ENCODE measurements at places on chromosomes 16 and 17.

DNA sequence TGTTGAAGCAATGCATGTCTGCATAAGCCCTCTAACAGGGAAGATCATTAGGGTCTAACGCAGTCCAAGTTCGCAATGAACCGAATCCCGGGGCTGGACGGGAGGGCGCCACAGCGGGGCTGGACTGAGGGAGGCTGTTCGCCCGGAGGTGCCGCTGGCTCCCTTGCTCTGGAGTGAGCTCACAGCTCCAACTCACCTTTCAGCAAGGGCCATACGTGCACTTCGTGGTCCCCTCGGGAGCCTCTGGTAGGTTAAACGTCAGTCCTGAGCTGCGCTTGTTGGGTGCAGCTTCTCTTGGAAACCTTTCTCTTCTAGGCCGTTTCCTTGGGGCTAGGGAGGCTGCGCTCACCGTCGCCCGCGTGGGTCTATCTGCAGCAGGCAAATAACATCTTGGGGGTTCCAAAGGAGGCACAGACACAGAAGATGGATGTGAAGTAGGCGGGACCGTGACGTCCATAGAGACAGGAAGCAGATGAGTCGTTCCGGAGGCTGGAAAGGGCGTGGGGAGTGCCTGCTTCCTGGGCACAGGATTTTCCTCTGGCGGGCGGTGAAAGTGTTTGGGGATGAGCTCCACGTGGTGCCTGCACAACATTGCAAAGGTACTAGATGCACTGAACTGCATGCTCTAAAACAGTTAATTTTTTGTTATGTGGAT, 21.9 kb downstream of the ATP2C2 start:
- no peak for DNase-seq

GRCh38 chr17:45915263-45915662, 20.9 kb downstream of the MAPT start:
- no peak for DNase-seq

DNA sequence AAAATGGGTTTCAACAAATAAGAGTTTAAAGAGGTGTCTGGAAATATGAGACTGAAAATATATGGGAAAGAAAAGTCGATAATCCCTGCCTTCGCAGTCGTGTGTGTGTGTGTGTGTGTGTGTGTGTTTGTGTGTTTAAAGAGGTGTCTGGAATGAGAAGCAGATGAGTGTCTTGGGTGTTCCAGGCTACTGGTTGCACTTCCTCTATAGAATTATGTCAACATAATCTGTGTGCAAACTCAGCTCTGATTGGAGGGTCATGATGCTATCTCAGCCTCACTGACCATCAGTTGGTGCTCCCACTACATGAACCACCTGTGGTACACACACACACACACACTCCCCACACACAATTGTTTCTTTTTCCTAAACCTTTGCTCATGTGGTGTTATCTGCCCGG, 347.3 kb downstream of the NPIPA8 start:
- DNase-seq: no peak

- DNase-seq: peak; percentile 26
Measured at GRCh38 chr16:57277586-57277985, 6.9 kb downstream of the PLLP start.

DNA sequence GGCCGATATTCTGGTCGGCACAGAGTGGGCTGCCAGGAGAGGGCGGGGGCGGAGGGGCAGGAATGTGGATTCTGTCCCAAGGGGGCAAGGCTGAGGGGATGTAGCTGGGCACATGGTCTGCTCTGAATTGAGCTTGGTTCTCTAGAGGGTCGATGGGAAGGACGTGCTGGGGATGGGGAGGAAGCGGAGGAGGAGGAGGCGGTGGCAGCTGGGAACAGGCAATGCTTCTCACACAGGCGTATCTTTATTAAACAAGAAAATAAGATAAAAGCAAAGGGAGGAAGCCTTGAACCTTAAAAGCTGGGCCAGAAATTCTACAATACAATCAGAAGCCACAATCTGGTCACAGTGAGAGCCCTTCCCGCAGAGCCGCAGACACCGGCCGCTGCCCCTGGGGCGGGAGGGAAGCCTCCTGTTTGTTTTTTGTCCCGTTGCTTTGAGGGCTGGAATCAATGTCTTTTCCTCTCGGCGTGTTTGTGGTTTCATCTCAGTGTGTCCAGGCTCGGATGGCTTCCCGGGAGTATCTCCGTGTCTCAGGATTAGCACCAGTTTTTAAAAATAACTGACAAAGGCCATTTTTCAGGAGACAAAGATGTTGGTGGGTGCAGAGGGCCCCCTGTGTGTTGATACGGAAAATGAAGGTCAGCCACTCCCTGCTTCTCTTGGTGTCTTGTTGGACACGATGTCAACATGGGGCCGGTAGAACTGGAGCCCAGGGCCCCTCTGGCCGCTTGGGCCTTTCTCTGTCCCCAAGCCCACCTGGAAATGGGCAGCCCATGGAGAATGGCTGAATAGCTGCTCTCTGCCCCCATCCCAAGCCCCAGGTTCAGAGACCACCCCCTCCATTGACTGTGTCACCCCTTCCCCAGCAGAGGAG, 12.3 kb upstream of the SLC7A5 start:
- DNase-seq: no peak

DNA sequence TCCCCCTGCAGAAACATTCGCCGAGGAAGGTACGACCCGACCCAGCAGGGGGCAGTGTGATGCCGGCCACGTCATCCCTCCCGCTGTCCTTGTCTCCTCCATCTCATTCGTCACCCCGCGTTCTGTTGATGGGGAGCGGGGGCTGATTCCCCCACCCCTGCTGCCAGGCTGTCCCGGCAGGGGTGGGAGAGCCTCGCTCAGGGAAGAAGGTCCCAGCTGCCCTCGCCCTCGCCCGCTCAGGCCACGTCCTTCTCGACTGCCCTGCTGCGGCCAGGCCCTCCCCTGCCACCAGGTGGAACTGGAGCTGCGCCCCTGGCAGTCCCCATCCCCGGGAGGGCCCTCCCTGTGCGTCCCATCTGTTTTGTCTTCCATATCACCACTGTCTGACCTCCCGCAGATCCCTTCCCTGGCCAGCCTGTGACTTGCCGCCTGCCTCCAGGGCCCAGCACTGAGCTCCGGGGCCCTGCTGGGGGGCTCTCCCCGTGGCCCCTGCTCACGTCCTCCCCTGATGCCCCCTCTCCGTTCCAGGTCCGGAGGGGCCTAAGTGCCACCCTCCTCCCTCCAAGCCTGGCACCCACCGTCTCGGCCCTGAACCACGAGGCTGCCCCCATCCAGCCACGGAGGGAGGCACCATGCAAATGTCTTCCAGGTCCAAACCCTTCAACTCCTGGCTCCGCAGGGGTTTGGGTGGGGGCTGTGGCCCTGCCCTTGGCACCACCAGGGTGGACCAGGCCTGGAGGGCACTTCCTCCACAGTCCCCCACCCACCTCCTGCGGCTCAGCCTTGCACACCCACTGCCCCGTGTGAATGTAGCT, 20.6 kb downstream of the ADAM11 start:
- DNase-seq: peak; percentile 75

DNA sequence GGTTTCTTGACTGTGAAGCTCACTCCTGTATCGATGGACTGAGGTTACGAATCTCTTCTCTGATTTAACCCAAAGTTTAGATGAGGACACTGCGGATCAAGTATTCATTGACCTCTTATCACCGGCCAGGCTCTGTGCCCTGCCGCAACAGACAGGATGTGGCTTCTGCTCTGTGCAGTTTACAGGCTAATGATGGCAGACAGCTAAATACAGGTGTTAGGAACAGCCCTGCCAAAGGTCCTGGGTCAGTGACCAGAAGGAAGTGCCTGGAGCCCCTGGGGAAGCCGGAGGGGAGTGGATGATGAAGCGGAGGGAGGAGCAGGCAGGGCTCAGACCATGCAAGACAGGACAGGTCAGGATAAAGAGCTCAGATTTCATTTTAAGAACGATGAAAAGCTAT, 44.4 kb downstream of the HAPSTR1 start:
- no peak for DNase-seq

GRCh38 chr16:65959983-65960382, 406.5 kb upstream of the CDH5 start:
- no peak for DNase-seq

DNA sequence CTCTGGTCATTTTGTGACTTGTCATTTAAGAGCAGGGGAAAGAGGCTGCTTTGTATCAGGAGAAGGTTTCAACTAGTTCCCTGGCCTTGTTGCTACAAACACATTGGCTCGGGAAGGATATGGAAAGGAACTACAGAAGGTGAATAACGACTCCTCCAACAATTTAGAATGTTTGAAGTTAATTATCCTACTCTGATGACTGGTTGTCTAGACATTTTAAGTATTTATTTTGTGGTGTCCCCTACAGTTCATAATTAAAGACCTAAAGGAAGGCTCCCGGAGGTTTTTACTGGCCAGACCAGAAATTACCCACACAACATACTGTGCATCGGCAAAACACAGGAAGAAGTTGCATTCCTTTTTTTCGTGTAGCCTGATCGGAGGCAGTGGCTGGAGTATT, 515.8 kb upstream of the SALL1 start:
- no peak for DNase-seq

DNA sequence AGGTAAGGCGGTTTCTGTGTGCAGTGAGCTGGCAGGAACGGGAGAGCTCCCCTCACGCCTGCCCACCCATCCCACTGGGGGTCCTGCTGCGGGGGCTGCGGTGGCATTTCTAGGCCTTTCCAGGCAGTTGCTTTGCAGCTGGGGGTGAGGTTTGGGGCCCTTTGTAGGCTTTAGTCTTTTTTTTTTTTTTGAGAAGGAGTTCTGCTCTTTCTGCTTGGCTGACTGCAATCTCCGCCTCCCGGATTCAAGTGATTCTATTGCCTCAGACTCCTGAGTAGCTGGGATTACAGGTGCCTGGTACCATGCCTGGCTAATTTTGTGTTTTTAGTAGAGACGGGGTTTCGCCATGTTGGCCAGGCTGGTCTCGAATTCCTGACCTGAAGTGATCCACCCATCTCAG, 11.1 kb downstream of the TSC2 start:
- no peak for DNase-seq

GRCh38 chr16:17362183-17362582, 108.6 kb downstream of the XYLT1 start:
- DNase-seq: no peak

DNA sequence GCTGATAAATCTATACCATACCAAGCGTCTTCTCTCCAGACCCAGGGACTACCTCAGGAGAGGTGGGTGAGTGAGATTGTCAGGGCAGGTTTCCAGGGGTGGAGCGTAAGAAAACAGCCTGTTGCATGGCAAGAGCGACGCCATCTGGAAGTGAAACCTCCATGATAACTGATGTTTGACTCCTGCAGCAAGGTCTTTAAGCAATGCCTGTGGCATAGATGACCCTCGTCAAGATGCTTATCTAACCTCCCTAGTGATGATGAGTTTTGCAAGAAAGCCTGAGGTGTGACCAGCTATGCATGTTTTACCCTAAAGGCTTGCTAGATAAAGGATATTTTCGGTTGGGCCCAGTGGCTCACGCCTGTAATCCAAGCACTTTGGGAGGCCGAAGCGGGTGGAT, 71.6 kb downstream of the GSG1L start:
- no peak for DNase-seq

GRCh38 chr17:56744721-56745120, 89.0 kb downstream of the C17orf67 start:
- no peak for DNase-seq

DNA sequence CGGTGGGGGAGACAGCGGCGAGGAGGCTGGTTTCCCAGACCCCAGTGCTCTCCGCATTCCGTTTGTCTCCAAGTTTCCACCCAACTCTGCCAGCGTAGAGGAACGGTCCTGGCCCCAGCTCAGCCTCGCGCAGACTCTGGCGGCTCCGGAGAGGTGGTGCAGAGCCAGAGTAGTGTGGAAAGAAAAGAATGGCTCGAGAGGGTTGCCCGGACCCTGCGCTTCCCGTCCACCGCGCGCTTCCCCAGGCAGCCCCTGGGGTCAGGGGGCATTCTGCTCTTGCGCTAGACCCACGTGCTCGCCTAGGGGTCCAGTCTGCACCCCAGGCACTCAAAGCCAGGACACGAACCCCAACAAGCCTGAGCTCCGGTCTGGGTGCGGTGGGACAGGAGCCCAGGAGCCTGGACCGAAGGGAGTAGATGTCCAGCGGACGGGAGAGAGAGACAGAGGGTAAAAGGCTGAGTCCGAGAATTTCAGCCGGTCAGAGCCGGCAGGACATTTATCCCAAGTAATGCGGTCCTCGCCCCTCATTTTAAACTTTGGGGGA, 3.8 kb downstream of the PMP22 start:
- DNase-seq: no peak

DNA sequence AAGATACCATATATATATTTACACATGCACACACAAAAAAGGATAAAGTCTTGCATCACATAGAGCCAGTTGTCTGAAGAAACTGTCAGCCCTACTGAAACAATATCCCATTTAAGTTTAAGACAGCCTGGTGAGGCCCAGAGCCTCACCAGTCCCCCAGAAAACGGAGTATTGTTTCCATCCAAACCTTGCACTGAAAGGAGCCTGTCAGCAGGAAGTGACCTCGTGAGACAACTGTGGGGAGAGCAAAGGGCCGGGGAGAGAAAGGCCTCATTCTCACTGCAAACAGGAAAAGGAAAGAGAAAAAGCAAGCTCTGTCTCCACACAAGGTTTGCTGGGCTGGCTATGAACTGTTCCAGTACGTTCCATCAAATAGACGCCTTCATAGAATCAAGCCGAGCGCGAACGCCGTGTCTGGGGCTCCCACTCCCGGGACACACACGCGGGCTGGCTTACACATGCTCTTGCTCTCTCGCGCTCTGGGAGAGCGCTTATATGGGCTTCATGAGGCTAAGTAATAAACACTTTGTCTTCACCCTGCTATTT, 44.4 kb upstream of the ZFHX3 start:
- DNase-seq: no peak

- DNase-seq: peak; percentile 13
Measured at GRCh38 chr16:89507214-89507833, 879 bp upstream of the SPG7 start.

All from activated T-cell treated with anti-CD3 and anti-CD28 coated beads for 24 hours (primary cell).